ENCODE measurements at places on chromosomes 1 and 21.

DNA sequence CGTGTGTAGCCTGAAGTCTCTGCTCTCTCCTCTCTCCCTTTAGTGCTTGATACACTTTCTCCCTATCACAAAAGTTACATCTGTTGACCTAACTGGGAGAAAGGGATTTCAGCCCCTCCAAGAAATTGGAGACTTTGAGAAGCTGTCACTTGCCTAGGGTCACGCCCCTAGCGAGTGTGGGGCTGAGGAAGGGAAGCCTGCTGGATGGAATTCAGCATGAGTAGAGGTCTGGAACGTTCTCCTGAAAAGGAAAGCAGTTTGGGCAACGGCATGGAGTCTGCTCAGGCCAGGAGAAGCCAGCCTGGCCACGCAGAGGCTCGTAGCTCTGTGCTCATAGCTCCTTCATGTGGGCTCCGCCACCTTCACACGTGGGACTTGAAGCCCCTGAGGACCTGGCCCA, 22.4 kb downstream of the COL16A1 start:
- DNase-seq = no peak

DNA sequence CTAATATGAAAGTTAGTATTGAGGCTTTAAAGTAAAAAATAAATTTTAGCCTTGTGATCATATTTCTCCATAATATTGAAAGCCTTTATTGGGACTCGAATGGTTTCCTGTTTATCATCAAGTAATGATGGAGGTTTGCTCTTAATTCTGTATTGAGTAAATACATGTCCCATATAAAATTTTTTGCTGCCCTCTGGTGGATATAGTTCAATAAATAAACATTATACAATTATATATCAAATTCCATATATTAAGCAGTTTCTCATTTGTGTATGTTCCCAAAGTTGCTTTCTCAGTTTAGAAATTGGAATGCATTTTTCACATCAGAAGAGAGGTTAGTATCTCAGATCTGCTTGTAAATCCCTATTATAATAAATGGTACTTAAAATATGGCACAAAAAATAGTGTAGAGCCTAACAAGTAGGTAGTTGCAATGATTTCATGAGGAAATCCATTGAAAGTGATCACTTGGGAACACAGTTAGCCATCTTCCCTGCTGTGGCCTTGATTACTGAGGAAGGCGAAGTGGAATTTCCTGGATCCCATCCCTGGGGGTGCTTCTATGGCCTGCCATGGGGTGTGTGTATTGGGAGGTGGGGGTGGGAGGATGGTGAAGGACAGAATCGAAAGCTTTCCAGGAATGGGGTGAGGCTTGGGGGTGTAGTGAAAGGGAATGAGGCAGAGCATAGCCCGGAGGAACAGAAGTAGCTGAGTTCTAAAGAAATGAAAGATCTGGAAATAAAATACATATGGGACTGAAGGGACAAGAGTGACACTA, 84.1 kb upstream of the C21orf91 start:
- peak; percentile 75 for DNase-seq

DNA sequence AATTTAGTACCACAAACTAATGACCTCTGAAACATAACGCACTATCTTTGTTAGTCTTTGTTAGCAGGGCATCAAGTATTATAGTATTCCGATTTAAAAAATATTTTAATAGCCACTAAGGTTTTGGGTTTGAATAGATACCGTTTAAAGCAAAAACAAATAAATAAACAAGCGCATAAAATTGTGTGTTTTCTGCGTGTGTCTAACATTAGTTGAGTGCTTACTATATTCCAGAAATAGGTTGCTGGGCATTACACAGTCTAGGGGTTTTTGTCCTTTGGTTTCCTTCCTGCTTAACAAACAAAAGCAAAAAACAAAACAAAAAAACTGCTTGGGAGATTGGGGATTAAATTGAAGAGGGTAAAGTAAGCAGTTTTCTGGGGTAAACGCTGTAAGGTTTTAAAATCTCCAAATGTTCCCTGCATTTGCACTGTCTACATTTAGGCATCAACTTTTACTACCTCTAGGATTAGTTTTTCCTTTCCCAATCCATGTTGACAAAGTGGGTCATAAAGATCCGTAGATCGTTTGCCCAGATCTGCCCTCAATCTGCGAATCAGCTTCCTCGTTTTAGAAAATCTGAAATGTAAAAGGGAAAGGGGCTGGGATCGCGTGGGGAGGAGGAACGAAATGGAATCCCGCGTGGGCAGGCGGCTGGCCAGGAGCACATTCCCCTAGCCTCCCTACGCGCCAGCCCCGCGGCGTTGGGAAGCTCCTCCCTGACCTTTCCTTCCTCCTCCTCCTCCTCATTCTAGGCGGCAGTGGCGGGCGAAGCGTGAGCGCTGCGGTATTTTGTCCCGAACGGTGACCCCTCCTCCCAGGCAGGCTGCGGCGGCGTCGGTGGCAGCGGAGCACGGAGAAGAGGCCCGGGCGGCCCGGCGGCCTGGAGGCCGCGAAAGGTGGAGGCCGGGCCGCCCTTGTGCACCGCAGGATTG, at the start of gene KCTD3:
Gene KCTD3 (plus strand): TSS at position 749 of the 935 bp plus-strand sequence. CDS start 382 bp downstream, outside the sequence.
- DNase-seq = peak; percentile 78

DNA sequence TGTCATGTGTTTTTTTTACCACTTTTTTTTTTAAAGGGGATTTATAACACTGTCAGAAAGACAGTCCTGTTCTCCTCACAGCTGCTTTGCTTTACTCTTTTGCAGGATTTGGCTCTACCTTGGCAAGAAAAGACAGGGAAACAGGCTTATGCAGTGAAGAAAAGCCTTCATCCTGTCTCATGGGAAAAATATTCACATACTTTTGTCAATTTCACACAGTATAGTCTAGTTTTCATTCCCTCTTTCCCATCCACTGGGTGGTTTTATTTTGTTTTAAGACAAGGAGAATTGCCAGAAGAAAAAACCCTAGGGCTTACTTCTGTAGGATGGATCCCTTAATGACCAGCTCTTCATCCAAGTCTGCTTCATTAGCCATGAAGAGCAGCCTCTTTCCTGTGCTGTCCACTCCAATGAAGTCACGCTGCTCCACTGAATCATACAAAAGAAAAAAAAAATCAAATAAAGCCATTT, 60.0 kb downstream of the EIF2B3 start:
- DNase-seq = no peak

- no peak for DNase-seq
Observed at GRCh38 chr1:180157576-180158057, 2.9 kb downstream of the QSOX1 start.

DNA sequence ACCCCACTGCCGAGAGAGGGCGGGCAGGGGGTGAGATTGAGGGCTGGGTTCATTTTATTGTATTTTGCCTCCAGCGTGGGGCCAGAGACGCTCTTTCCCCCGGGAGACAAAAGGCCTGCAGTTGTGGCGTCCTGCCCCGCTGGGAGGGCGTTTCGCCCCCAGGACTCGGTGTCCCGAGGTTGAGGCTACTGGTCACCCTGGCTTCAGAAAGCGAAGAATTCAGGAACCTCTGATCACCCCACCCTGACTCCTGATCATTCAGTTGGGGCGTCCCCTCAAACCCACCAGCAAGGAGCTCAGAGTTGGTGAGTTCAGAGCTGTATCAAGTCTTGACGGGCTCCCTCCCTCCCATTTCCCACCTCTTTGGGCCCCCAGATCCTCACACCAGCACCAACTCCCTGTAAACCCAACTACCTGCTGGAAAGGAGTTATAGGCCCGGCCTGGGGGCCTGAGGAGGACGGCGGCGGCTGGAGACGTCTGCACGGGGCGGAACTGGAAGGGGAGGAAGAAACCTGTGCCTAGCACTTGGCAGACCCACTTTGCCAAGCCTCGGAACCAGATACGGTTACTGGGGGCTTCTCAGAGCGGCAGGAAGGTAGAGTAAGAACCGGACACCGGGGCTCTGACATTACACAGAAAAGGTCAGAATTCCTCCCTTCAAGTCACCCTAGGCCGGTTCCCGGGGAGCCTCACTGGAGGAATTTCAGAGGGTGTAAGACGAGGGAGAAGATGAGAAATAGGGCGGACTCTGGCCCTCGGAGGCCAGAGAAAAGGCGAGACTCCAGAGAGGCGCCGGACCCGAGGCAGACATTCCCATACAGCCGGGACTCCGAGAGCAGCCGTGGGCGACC, 761 bp upstream of the PAX7 start:
- no peak for DNase-seq

All from globus pallidus (tissue), 1 donor.